ENCODE measurements at places on chromosomes 13 and 19.

DNA sequence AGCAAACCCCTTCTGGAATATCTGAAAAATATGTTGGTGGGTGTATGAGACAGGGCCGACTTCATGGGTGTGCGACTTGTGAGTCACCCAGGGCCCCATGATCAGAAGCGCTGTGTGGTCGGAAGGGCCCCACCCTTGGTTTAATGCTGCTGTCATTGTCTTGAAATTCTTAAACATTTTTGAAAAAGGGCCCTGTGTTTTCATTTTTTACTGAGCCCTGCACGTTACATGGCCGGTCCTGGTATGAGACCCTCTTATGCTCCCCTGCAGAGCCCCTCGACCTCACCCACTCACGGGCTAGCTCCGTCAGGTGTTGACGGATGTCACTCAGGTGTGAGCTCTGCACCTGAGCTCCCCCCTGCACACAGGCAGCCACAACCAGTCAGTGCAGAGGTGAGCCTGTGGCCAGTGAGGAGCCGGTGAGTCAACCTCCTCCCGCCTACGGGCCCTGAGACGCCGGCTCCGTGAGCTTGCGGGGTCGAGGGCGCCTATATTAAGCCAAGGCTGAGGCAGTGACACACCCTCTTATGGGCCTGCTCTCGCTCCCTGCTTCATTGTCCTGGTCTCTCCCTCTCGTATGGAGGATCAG is 27.7 kb downstream of the GADD45B start:
- DNase-seq: no peak

- peak; percentile 63 for DNase-seq
Measured at GRCh38 chr13:80040196-80040980, 300.5 kb downstream of the SPRY2 start.

DNA sequence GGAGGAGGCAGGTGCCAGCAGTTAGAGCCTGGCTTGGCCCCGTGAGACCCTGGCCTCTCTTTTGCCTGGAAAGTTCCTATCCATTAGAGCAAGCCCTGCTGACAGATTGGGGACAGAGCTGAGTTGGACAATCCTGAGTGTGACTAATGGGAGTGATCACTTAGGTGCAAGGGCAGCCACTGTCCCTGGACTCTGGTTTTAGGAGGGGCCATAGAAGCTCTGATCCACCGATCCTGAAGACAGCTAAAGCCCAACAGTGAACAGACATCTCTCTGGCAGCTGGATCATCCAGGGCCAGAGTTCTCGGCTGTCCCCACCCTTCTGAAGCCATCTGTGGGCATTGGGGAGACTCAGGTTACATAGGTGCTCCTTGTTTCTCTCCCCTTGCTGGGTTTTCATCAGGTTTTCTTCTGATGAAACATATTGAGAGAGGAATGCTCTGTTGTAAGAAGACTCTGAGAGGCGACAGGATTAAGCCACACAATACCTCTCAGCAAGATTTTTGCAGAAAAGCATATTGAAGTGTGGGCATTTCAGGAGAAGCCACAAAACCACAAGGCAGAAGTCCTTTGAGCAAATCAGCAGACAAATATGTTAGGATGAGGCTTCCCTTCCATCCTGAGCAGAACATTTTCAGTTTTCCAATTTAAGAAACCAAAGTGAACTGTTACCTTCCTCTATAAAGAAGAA is 288.0 kb upstream of the MAB21L1 start:
- DNase-seq: no peak

DNA sequence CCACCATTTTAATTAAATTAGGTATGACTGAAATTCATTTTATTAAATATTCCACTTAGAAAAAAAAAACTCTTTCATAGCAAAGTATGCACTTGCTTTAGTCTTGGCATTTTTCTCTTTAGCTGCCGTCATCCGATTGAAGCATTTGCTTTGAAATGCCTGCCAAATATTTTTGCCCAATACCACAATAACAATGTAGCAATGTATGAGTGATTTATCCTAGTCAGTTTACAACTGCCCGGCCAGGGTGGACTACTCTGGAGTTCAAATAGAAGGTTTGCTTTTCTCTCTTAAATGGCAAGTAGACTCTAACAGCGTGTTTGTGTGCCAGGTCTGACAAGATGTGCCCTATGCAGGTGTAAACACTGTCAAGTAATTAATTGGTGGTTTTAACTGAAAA is 675.3 kb upstream of the SGCG start:
- no peak for DNase-seq

- DNase-seq: no peak
Measured at GRCh38 chr13:49777746-49778614, 14.5 kb downstream of the KPNA3 start.

DNA sequence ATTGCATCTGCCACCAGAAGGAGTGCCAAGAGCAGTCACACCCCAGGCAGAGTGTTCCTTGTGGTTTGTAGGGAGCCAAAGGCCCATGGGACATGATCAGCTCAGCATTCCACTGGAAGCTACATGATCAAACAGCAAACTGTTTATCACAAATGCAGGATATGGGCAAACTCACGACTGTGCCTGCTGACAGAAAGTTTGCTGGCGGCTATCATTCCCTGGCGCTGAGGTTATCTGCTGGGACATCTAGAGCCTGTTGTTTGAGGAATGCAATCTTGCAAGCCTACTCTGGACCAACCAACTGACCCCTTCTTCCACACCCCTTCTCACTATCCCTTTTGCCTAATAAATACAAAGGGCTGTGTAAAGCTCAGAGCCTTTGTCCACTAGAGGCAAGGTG is 7.7 kb upstream of the ZNF613 start:
- no peak for DNase-seq

GRCh38 chr13:109818886-109819285 is 32.5 kb upstream of the IRS2 start:
- DNase-seq: no peak

DNA sequence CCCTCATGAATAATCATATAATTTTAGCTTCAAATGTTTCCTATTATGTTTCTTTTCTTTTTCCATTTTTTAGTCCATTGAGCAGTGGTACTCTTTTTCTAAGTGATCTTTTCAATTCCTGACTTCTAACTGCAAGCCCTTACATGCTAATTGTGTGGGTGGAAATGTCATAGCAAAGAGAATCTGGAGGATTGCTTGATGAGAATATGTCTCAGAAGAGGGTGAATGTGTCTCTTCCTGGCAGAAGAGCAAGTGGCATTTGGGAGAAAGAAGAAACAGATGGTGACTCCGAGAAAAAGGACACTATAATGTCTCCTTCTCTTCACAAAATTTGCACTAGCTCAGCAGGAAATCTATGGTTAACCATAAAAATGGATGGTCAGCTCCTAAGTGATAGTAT is 2320.0 kb downstream of the PCDH9 start:
- DNase-seq: no peak

- DNase-seq: no peak
Measured at GRCh38 chr19:29404015-29404414, 121.8 kb upstream of the VSTM2B start.

DNA sequence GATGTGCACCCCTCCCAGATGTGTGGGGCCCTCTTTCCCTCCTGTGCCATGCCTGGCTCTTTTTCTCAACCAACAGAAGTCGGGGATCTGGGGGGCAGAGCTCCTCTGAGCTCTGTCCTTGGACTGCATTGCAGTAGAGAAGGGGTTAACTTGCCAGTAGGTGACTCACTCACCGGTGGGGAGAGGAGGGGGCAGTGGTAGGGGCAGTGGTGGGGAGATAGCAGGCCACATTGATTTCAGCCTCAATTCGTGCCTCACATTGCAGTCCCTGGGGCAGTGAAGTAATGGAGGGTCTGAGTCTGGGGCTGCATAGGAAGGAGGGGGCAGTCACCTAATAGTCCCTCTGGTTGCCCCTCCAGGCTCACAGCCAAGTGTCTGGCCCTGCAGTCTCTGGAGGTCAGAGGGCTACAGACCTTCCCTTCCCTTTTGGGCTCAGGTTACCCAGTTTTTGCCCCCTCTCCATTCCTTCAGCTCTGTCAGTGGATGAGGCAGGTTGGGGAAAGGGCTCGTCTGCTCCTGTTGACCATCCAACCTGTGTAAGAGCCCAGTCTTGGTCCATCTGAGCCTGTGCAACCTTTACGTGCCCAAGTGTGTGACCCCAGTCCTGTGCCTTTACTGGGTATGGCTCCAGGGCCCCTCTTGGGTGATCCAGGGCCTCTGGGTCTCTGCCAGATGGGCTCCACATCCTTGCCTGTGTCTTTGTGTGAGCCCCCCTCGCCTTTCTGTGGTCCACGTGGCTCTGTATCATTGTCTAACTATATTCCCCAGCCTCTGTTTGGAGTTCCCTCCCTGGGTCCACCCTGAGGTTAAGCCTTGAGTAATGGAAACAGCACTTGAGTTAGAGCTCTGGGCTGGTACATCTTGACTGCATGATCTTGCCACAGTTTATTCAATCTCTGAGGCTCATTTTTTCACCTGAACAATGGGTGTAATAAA is 13.0 kb downstream of the CIC start:
- DNase-seq: no peak

GRCh38 chr19:17762505-17763229 is 11.4 kb downstream of the FCHO1 start:
- DNase-seq: peak; percentile 60

DNA sequence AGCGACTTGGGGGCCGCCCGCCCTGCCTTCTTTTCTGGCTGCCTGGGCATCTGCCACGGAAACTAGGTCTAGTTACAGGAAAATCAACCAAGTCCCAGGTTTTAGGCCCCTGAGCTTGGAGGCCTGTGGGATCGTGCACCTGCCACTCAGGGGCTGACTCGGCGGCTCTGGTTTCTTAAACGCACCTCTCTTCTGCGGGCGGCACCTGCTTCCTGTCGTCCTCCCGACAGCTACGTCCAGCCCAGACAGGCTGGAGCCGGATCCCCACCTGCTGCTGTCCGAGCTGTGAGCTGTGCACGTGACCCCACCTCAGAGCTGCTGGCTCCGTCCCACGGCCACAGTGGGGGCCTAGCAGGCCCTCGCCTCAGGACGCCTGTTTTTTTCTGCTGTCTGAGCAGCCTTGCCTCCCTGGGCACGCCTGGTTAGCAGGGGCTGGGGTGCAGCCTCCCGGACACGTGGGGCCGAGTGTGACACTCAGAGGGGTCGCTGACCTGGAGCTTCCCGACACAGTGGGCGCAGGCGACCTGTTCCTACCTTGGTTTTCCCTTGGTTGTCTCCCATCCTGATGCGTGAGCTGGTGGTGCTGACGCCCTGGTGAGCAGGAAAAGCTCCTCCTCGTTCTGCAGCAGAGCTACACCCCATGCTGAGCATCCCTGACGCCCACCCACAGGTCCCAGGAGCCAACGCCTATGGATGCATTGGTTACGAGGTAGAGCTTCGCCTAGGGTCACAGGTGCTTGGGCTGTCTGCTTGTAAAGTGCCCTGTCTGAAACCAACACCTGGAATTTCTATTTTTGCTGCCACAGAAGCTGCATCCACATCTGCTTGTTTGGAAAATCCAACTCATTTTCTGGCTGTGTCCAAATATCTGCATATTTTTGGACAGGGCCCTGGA is 17.5 kb downstream of the TMEM255B start:
- DNase-seq: no peak

DNA sequence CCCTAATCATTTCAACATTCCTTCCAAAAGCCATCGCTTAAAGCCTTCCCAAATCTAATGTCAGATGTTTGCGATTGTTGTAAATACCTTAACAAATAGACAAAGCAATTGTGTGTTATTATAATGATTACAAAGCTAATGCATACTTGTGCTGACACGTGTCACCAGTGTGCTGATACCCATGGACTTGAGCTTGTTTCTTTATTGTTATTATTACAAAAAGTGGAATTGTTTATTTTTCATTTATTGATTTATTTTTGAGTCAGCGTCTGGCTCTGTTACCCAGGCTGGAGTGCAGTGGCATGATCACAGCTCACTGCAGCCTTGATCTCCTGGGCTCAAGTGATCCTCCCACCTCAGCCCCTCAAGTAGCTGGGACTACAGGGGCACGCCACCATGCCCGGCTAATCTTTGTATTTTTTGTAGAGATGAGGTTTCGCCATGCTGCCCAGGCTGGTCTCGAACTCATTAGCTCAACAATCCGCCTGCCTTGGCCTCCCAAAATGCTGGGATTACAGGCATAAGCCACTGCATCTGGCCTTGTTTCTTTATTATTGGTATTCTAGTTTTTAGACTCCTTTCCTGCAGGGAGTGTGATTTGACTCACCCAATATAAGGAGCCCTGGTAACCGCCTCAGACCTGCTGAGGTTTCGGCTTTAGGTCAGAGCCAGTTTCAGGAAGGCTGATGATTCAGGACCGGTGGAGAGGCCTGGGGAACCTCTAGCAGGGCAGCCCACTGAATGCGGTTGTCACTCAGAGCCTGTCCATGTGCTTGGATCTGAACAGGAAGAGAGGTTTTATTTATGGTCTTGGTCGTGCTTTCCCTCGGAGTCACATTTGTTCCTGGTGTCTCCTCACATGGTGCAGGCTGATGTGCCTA is 2.1 kb upstream of the FBXO17 start:
- no peak for DNase-seq

DNA sequence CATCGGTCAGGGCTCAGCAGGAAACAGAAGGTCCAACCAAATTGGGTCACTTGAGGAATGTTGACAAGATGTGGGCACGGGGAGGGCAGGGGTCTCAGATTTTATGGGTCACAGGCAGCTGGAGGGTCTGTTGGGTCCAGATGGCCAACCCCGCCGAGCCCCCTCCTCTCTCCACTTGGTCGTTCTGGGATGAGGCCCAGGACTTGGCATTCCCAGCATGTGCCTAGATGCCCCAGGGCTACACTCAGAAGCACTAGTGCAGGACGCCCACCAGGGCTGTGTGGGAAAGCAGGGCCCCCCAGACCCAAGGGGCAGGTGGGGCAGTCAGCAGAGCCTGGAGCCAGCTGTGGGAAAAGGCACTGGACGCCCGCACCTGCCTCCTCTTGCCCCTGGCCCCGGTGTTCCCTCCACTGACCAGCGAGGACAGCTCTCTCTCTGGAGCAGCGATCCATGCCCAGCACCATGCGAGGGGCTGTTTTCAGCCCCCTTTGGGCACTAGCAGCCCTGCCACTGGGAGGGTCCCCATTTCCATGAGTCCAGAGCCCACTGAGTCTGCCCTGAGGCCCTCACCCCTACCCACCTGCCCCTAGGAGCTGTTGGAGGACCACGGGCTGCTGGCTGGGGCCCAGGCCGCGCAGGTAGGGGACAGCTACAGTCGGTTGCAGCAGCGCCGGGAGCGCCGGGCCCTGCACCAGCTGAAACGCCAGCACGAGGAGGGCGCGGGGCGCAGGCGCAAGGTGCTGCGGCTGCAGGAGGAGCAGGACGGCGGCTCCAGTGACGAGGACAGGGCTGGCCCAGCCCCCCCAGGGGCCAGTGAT is 26.0 kb downstream of the DHX34 start:
- DNase-seq: no peak

- no peak for DNase-seq
Measured at GRCh38 chr19:57171551-57172081, 4.3 kb upstream of the DUXA start.

GRCh38 chr19:53883231-53883661 is 1.2 kb downstream of the PRKCG start:
- no peak for DNase-seq

- no peak for DNase-seq
Measured at GRCh38 chr13:27170221-27170515, 1.4 kb downstream of the USP12 start.

GRCh38 chr13:77219401-77219800 is 107.5 kb downstream of the MYCBP2 start:
- DNase-seq: no peak

DNA sequence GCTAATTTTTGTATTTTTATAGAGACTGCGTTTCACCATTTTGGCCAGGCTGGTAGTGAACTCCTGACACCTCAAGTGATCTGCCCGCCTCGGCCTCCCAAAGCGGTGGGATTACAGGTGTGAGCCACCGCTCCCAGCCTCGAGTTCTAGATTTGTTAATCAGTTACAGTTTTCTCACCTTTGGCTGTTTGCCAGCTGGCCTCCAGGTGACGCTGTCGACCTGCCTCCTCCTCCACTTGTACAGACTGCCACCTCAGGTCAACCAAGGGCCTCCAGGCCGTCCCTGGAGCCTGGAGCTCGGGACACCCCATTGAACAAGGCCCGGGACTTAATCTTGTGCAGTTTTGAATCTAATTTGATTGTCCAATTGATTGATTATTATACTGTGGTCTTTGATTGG is 45.5 kb downstream of the IER2 start:
- DNase-seq: peak; percentile 4

Data from NCI-H460 (cell line).